Cortex of kidney (tissue), 1 donor: ENCODE measurements at places on chromosomes 12 and 14.

- no peak for DNase-seq
Measured at GRCh38 chr12:131642771-131643170, 68.1 kb upstream of the SFSWAP start.

GRCh38 chr12:122870867-122871664 lies 24.9 kb downstream of the VPS37B start:
- no peak for DNase-seq

- no peak for DNase-seq
Measured at GRCh38 chr14:65079201-65079600, 23.1 kb downstream of the MAX start.

GRCh38 chr14:77580964-77581505 lies 35.4 kb downstream of the SPTLC2 start:
- no peak for DNase-seq
